ENCODE measurements at places on chromosomes 6 and 20.

GRCh38 chr20:30812739-30813411 is 444.6 kb upstream of the DEFB115 start:
- DNase-seq, result peak; percentile 23

GRCh38 chr6:107657755-107658461 is 166.2 kb downstream of the SCML4 start:
- DNase-seq, result no peak

- no peak for DNase-seq
Measured at GRCh38 chr6:150767161-150767560, 98.3 kb upstream of the MTHFD1L start.

- no peak for DNase-seq
Measured at GRCh38 chr20:44039741-44040140, 125.1 kb downstream of the TOX2 start.

GRCh38 chr20:48189181-48189580 is 403.9 kb upstream of the SULF2 start:
- DNase-seq, result no peak

DNA sequence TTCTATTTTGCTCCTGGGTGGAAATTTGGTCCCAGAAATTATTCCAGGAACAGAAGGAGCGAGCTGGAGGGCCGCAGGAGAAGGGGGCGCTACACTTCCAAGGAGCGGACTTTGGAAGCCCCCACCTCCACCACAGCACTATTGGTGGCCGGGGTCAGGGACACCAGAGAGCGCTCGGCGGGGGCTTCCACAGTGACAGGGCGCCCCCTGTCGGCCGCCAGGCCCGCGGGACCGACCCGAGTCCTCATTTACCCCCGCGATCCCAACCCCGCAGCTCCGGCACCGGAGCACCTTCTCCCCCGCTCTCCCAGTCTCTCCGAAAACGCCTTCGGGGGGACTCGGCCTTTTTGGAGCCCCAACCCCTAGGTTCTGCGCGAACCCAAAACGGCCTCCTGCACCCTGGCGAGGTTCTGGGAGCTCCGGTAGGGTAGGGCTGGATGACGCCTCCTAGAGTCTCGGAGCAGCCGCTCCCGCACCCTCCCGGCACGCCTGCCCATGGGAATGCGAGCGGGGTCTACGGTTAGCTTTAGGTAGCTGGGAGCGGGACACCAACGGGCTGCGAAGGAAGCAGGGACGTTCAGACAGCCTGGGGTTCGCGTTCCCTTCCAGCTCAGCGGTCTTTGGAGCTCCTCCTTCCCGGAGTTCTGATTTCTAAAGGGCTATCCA is 2.4 kb upstream of the FOXA2 start:
- peak; percentile 24 for DNase-seq

GRCh38 chr6:48036316-48036715 is 74.7 kb downstream of the PTCHD4 start:
- no peak for DNase-seq

DNA sequence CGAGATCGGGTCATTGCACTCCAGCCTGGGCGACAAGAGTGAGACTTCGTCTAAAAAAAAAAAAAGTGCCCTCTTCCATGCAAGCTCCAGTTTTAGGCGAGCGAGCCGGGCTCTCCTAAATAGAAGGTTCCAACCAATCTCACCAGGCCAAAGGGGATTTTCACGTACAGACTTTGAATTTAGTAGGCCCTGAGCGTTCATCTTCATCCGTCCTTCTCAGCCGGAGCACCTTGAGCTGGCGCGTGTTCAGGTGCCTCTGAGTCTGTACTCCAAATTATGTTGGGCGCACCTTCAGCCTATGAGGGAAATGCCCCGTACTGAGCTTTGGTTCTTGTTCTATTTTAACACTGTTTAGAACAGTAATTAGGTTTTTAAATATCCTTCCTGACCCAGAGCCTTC is 817 bp upstream of the TAP2 start:
- DNase-seq, result no peak

- no peak for DNase-seq
Measured at GRCh38 chr6:74609871-74610270, 596.0 kb downstream of the COL12A1 start.

- no peak for DNase-seq
Measured at GRCh38 chr6:78517399-78517798, 350.0 kb upstream of the IRAK1BP1 start.

GRCh38 chr6:146339716-146340115 is 203.9 kb upstream of the RAB32 start:
- DNase-seq, result no peak

DNA sequence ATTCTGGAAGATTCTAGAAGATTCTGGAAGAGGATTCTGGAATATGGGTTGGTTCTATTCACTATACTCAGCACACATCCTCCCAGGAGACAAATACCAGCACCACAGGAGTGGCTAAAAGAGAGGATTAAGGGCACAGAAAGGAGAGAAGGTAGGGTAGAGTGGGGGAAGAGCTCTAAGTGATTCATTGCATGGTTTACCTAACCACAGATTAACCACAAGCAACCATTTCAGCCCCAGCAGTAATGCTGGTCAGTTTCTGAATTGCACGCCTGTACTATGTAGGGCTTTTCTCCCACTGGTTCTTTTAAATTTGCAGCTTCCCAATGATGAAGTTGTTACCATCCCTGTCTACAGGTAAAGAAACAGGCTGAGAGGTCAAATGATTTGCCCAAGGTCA is 192.7 kb upstream of the PMEPA1 start:
- no peak for DNase-seq

- DNase-seq, result no peak
Measured at GRCh38 chr6:14656649-14657048, 539.1 kb downstream of the CD83 start.

DNA sequence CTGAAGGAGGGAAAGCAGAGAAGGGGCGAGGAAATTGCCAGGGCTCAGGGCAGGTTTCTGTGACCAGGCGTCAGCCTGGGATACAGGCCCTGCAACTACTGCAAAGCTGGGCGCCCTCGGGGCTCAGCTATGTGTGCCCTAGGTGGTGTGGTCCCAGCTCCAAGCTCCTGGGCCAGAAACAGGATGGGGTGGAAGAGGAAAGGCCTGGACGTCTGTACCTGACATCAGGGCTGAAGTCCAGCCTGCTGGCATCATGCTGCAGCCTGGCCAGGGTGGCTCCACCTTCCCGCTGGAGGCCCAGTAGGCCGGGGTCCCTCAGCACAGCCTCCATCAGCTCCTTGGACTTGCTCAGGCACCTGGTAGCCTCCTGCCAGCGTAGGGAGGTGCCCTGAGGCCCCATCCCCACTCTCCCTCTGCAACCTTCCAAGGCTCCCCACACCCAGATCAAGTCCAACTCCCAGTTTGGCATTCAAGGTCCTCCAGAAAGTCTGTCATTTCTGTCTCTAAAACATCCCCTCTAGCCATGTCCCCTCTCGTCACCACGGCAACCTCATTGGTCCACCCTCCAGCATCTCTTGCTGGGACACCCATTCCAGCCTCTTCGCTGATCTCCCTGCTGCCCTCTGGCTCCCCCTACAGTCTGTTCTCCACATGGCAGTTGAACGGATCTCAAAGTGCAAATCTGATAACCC is 38.2 kb downstream of the KIAA1755 start:
- peak; percentile 79 for DNase-seq

- DNase-seq, result no peak
Measured at GRCh38 chr20:24389686-24390085, 79.7 kb upstream of the SYNDIG1 start.

DNA sequence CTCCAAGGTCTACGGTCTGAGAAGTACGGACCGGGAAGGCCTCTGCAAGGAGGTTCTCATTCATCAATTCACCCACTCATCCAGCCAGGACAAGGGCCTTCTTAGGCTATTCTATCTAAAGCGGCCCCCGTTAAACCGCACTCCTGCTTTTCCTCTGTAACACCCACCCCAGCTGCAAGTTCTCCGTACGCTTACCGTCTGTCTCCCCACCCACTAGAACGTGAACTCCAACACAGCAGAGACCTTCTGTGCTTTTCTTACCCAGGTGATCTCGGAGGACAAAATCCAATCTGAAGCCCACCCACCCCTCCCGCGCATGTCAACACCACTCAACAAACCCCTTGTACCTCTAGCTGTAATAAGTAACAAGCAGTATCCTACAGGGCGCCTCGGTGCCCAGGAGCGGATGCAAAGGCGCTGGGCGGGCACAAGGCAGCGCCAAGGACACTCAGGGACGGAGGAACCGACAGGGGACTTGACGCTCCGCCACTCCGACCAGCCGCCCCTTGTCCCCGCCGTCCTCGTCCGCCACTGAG is 351 bp downstream of the AURKA start:
- DNase-seq, result peak; percentile 70

DNA sequence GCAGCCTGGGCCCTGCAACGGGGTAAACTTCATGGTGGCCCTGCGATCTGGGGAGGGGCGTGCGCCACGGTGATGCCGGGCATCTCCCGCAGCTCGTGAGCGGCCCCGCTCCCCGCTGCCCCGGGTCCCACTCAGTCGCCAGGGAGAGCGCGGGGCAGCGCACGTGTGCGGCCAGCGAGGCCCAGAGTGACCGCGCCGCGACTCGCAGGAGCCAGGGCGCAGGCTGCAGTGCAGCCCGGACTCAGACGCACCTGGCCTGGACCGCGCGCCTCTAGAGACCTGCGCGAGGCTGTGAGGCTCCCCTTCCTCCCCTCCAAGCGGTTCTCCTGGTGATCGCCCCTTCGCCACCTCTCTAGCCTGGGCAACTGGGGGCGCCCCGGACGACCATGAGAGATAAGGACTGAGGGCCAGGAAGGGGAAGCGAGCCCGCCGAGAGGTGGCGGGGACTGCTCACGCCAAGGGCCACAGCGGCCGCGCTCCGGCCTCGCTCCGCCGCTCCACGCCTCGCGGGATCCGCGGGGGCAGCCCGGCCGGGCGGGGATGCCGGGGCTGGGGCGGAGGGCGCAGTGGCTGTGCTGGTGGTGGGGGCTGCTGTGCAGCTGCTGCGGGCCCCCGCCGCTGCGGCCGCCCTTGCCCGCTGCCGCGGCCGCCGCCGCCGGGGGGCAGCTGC is 652 bp downstream of the BMP6 start:
- DNase-seq, result no peak

DNA sequence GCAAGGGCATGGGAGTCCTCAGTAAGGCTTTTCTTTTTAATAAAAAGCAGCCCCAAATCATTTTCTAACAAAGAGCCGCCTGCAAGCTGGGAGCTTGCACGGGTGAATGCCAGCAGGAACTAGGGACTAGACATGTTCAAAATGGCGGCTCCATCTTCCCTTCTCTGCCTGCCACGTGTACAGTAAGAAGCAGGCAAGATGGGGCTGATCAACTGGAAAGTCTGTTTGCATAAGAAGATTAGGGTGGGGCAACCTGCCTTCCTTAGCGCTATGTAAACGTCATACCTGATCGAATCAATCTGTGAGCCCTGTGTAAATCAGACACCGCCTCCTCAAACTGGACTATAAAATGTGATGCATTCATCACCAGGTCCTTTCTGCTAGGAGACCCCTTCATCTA is 299.4 kb upstream of the SOX4 start:
- no peak for DNase-seq

DNA sequence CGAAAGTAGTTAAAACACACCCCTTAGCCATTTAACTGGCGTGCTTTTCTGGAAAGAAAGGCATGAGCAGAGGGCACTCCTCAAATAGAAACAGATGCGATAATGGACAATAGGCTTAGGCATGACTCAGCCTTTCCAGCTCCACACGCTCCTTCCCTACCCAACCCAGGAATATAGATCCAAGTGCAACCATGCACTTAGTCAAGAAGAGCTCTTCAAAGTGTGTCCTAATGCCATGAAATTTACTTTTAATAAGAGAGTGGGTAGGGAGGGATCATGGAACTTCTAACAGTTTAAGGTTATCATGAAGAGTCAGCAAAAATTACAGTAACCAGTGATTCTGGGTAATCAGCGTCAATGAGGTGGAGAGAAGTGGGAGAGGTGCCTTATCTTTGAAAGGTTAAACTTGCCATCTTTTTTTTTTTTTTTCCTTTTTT is 2.4 kb upstream of the EFHC1 start:
- DNase-seq, result peak; percentile 52

DNA sequence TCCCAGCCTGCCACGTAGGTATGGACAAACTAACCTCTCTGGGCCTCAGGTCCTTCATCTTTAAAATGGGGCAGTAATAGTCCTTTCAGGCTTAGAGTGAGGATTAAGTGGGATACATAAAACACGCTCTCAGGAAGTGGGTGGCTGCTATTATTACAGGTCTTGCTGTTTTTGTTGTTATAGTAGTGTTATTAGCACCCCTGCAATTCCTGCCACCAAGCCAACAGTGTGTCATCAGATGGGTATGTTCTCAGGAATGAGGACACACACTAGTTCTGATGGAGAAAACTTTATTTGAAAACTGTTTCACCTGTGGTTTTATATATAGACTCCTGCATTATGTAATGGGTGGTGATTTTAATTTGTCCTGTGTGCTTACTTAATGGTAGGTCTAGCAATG is 131.7 kb downstream of the LRRC1 start:
- DNase-seq, result no peak

DNA sequence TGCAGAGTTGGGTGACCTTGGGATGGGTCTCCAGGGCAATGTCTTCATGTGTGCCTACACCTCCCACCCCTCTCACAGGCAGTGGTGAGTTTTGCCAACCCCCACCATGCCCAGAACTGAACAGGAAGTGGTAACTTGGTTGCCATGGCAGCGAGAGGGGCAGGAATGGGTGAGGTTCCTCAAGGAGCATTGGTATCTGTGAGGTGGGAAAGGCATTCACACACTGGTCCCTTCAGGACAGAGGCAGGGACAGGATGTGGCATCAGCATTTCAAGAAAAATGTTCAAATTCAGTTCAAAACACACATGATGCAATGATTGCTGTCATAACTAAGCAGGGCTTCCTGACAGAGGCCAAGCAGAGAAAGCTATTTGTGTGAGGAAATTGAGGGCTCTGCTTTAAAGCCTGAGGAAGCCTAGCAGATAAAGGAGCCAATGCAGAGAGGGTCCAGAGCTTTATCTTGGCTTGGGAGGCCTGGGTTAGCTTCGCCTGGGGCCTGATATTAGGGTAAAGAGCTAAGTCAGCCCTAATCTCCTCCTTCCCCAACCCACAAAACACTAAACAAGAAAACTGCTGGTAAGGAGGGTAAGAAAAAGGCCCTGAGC is 551 bp downstream of the TREML2 start:
- DNase-seq, result peak; percentile 95

GRCh38 chr6:79072640-79073181 is 5.3 kb downstream of the PHIP start:
- DNase-seq, result no peak

- peak; percentile 69 for DNase-seq
Measured at GRCh38 chr6:15351631-15352030, 105.8 kb downstream of the JARID2 start.

GRCh38 chr6:53313784-53314400 is 34.9 kb downstream of the ELOVL5 start:
- DNase-seq, result peak; percentile 77

DNA sequence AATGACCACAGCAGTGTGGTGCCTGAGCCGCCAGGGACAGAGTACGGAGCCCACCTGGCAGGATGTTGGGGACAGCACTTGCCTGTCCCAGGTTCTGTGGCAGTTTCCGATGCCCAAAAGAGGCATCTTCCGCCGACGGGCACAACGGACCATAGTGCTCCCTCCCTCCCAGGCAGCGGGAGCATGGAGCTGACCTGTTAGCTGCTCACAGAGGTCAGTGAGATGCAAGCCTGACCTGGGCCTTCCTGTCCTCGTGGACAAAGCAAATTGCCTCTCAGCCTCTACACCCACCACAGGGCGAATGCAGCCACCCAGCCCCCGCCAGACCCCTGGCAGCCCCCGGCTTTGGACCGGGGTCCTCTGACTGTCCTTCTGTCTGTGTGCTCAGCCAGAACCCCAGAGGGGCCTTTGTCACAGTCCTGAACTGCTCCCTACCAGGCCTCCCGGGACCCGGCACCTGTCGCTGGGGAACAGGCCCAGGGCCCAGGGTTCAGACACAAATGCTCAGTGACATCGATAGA is 16.2 kb upstream of the FRMD1 start:
- no peak for DNase-seq

- no peak for DNase-seq
Measured at GRCh38 chr6:78476561-78476960, 390.8 kb upstream of the IRAK1BP1 start.
